ENCODE measurements at places on chromosomes 5 and 9.
A peak's percentile ranks its signal among the peaks of the same experiment; 100 is the strongest.

DNA sequence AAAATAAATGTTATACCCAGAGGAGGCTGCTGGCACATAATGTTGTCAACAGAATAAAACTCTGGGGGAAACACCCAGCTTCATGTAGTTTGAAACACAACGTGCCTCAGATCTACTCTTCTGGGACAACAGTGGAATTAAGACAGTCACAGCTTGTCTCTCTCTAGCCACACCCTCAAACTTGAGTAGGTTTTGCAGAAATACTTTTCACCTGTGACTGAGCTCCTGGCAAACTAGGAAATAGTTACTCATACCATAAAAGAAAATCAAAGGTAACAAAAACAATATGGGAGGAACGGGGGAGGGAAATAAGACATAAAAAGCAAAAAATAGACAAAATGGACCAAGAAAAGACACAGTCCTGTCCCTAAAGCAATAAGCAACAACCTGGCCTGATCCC is 14.4 kb downstream of the ELAVL2 start:
- DNase-seq, result no peak

DNA sequence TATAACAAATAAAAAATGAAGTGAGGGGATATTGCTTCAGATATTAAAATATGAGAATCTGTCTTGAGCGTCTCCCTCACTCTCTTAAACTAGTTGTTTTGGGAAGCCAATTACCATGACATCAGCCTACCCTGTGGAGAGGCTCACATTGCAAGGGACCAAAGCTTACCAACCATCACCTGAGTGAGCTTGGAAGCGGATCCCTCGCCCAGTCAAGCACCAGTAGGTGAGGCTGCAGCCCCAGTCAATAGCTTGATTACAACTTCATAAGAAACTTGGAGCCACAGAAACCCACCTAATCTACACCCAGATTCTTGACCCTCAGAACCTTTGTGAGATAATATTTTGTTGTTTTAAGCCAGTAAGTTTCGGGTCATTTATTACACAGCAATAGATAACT is 206.2 kb downstream of the CEMIP2 start:
- DNase-seq, result no peak

- no peak for DNase-seq
These were observed 243.9 kb upstream of the ATP10B start for GRCh38 chr5:161095953-161096352.

DNA sequence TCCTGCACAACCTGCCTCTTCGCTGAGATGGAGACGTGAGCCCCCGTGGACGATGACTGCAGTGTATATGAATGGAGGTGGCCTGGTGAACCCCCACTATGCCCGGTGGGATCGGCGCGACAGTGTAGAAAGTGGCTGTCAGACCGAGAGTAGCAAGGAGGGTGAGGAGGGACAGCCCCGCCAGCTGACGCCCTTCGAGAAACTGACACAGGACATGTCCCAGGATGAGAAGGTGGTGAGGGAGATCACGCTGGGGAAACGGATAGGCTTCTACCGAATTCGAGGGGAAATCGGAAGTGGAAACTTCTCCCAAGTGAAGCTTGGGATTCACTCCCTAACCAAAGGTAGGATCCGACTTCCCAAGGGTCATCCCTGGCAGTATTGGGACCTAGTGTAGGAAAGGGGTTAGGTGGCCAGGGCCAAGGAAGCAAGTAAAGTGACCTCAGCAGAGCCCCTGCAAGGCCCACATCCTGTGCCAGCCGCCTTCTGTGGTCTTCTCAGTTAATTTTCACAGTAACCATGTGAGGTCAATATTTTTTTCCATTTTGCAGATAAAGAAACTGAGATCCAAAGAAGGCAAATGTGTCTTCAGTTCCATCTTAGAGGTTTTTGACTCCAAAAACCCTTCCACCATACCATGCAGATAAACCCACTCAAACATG is 53.8 kb downstream of the NIM1K start:
- no peak for DNase-seq

DNA sequence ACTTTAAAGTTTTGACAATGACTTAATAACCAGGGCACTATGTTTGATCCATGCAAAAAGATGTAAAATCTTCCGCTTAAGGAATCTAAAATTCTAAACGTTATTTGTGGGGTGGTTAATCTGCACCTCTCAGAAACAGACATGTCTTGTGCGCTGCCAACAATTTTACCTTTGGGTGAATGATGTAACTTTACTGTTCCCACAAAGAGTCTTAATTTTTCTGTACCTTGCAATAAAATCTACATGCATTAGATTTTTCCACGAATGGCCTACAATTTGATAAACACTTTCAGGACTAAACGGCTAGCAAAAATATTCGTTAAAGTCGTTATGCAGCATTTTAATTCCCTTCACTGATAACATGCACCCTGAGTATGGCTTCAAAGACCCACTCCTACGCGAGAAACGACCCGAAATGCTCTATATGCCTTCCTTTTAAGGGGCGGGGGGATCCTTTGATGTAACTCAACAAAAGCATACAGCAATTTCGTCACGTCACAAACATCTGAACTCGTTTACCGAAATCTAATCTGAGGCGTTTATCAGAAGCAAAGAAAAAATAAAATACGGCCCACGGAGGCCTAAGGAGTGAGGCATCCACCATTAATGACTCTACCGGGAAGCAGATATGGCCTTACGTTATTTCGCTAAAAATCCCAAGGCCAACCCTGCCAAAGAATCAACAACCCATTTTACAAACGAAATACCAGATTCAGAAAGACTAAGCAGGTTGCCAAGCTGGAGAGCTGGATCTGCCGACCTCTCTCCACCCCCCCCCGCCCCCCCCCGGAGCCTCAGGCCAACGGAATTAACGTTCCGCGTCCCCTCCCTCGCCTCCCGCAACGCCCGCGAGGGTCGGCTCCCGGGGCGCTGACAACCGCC is 621 bp downstream of the AK6 start:
- peak; percentile 31 for DNase-seq

DNA sequence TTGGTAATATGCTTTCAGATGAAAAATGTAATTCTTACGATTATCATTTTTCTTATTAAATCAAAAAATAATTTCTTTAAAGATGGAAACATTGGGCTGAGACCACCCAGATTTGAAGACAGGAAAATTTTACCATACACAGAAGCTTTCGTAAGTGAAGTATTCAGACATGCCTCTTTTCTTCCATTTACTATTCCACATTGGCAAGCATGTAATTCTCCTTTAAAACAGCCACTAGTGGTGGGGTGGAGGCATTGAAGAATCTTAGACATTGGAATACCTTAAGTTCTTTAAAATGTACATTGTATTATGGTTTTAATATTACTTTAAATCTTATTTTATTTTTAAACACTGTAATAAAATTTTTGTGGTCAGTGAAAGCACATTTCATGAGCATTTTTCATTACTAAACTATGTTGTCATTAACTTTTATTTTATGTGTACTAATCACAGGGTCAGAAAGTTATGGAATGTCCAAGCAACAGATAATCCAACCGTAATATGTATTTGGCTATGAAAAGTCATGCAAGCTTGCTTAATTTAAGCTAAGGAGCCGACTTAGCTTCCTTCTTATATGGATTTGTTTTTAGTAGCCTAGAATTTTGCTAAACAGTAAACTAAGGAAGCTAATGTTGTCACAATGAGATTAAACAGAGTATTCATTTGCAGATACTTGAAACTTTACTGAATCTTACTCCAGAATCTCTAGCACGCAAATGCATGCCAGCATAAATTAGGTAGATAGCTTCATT is 97.4 kb upstream of the ALDH1A1 start:
- DNase-seq, result no peak

DNA sequence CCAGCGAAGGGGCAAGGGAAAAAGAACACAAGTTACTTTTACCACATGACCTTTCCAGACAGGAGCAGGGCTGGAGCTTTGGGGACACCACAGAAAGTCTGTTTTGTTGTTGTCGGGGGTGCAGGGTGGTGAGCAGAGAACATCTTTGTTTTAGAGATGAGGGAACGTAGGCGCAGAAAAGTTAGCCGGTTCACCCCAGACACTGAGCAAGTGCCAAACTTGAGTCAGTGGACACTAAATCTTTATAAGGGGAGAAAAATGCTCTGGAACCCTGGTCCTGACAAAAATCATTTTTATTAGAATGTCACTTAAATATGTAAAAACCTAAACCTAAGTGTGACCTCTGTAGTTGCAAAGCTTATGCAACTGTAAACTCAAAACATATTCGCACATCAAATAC is 126.4 kb upstream of the GAS1 start:
- DNase-seq, result no peak

GRCh38 chr5:105940181-105940580 is 1730.6 kb downstream of the EFNA5 start:
- DNase-seq, result no peak

DNA sequence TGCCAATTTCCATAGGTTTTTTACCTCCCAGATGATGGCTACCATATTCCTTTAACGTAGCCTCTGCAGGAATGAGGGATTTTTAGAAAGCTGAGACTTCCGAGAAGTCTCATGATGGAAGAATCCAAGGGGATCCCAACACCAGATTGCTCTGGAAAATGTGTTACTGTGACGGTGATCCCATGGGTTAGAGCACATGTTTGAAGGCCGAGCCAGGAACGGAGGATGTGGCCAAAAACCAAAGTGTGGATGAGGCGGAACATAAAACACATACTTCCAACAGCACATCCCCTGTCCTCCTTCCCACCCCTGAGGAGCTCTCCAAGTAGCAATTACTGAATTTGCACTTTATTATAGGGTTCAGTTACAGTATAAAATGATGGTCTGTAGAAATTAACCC is 82.6 kb downstream of the GPR21 start:
- DNase-seq, result no peak

- no peak for DNase-seq
These were observed 1.4 kb downstream of the MXD3 start for GRCh38 chr5:177310332-177310731.

DNA sequence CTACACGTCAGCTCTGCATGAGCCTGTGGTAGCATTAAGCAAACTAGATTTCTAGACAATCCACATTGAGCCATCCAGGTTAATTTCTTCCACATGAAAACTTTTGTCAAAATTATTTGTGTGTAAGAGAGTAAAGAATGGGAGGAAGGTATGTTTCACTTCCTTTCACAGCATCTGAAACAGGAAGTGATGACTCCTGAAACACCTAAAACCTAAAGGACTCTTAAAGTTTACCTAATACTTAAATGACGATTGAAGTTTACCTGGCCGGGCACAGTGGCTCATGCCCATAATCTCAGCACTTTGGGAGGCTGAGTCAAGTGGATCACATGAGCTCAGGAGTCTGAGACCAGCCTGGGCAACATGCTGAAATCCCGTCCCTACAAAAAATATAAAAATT is 223.8 kb downstream of the CEMIP2 start:
- no peak for DNase-seq

DNA sequence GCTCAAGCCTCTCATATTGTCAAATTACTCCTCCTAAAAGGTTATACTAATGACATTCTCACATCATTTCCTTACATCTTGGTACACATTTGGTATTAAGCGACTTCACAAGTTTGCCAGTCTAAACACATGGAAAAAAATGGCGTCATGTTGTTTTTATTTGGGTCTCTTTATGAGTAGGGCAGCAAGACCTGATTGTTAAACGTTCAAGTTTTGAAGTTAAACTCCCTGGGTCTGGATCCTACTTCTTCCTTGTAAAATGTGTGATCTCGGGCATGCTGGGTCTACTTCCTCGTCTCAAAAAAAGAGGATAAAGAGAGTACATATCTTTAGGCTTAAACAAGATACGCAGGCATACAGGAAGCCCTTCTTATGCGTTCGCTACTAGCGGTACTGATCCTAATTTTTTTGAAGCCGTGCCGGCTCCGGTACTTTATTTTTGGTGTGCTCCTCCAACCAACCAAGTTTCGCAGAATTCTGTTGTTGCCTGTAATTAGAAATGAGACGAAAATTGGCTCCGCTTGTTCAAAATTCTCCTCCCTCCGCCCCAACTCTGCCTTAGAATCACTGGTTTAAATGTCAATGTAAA is 596 bp upstream of the CDC37L1 start:
- peak; percentile 42 for DNase-seq

GRCh38 chr5:31487506-31487905 is 44.4 kb downstream of the DROSHA start:
- no peak for DNase-seq

DNA sequence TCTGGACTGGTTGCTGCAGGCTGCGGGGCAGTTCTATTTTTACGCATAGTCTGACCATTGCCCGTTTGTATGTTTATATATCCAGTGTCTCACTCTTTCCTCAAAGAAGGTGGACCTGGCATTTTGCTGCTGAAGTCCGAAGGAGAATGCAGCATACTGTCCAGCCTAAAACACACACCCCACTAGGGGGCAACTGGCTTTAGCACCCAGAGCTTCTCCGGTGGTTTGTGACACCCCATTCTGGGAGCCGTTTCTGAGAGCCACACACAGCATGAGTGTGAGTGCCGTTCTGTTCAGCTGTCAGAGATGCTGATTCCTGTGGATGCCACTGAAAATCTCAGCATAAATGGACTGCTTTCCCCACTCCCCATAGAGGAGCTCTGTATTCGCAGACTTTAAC is 290.5 kb upstream of the TAS2R1 start:
- no peak for DNase-seq

All from activated CD4-positive, alpha-beta T cell treated with anti-CD3 and anti-CD28 coated beads, Interleukin-10, Interleukin-2, amounts not matched to agents 100 ng/mL and 50 ng/mL, durations not matched to agents 16 hours and 8 hours (primary cell).